Brain (organoid and tissue), 16 donors: ENCODE measurements at places on chromosomes 12 and 14. TPM values are rescaled to one million over a fixed set of nuclear protein-coding genes. Genes with fewer than 3 reads are reported as not detected.

The OVCH1 gene
- polyA plus RNA-seq = not detected

The HAL gene
- polyA plus RNA-seq = not detected

The ARHGEF25 gene
- 47.2 TPM for polyA plus RNA-seq

The KRT85 gene
- polyA plus RNA-seq = not detected
